CD8-positive, alpha-beta T cell (primary cell): ENCODE measurements at places on chromosomes 6 and 20.
A peak's percentile ranks its signal among the peaks of the same experiment; 100 is the strongest.

DNA sequence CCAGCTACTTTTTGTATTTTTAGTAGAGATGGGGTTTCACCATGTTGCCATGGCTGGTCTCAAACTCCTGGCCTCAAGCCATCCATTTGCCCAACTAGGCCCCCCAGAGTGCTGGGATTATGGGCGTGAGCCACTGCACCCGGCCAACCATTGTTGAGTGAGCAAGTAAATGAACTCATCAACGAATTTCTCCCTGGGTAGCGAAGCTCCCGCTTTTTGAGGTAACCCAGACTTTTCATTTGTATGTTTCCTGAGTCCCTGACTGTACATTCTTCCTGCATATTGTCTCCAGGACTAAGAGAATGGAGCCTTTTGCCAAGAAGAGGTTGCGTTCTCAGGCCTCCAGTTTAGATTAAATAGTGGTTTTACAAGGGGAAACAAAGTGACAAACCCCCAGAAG lies 36.4 kb downstream of the RIPOR3 start:
- no peak for DNase-seq

DNA sequence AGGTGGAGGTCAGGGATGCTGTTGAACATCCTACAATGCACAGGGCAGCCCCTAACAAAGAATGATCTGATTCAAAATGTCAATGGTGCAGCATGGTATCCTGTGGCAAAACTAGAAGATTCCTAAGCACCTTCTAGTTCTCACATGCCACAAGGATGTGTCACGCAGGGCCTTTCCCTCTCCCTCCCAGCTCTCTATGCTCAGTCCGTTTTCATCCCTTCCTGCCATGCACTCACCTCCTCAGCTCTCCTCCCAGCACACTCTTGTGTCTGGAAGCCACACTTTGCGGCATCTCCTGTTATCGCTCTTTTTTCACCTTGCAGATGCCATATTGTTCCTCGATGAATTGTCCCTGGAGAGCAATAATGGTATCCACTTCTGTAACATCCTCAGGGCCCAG lies 263.4 kb downstream of the CDC5L start:
- no peak for DNase-seq

- no peak for DNase-seq
Measured at GRCh38 chr20:20897922-20898321, 185.5 kb upstream of the RALGAPA2 start.

DNA sequence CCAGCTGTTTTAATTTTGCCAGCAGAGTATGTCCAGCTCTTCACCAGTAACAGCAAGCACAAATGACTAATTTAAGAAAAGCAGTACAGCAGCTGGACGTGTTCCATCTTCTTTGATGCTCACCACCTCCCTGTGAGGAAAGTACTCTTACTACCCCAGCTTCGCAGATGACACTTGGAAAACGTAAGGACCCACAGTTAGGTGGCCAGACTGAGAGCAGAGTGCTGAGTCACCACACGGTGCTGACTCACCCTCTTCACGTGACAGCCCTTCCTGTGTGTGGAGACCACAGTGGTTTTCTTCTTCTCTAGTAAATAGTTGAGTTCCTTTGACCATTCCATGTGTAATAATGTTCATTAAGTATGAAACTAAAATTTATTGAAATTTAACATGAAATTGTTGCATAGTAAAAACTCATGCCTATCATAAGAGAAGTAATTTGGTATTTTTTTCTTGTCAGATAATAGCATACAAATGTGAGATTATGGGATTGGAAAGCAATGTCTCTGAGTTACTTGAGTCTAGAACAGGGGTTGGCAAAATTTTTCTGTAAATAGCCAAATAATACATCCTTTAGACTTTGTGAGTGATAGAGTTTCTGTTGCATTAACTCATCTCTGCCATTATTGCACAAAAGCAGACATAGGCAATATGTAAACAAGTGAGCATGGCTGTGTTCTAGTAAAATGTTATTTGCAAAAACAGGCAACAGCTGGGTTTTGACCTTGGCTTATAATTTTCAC lies 76.6 kb downstream of the SLX4IP start:
- peak; percentile 60 for DNase-seq

- no peak for DNase-seq
Measured at GRCh38 chr6:160269023-160269521, 10.5 kb upstream of the SLC22A2 start.

DNA sequence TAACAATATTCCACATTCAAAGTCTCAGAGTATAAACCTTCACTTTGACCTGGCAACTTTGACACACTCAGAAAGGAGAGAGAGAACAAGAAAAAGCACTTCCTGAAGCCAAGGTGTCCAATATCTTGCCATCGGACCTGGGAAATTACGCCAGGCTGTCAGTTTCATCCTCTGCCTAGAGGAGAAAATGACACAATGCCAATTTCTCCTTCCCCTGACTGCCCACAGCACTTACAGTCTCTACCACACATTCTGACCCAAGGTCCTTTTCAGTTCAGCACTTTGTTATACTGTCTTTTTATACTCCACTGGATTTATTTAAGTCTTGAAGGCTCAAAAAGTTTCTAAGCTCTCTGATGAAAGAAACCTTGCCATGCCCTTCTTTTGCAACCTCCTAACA lies 250.4 kb downstream of the GMPR start:
- DNase-seq, result no peak
